ENCODE measurements at places on chromosomes 6 and 20.

DNA sequence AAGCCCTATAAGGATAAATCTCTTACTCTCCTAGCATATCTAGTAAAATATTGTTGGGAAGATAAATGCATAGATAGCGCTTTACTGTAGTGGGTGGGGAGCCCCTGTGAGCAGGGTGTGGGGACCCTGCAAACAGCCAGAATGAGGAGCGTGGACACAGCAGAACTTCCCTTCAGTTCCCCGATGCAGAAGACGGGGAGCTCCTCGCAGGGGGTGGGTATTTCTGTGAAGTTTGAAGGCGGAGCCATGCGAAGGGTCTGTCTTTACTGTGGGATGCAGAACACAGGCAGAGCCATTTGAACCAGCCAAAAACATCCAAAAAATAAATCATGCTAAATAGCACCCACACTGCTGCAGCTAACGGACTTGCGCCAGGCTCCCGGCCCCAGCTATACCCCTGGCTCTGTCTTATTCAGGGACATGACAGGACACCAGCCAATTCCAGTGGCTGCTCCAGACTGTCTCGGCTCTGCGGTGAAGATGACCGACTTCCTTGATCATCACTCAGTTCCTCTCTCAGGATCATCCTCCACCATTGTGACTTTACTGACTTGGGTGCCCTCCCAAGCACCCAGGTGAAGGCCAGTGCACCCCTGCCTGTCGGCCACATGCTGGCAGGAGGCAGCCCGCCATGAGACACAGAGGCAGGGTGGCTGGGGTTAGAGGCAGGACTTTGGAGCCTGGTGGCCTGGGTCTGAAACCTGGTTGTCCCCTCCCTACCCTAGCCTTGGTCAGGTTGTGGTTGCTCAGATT, 134.5 kb downstream of the SMOC2 start:
- DNase-seq: no peak

DNA sequence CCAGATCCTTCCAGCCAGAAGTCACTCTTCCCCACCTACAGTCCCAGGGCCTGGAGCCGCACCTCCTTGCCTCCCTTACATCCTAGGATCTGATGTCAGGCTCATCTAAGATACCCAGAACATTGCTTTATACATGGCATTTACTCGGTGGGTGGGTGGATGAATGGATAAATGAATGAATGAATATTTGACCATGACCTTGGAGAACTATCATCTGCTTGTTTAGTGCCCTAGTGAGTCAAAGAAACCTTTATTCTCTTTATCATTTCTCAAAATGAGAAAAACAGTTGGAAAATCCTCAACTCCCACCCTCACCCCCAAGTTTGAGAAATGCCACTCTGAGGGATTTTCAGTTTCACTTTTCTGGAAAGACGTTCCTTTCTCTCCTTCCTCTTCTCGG, 56.0 kb downstream of the DAAM2 start:
- no peak for DNase-seq

GRCh38 chr6:53446151-53446550, 97.4 kb upstream of the ELOVL5 start:
- DNase-seq: no peak

DNA sequence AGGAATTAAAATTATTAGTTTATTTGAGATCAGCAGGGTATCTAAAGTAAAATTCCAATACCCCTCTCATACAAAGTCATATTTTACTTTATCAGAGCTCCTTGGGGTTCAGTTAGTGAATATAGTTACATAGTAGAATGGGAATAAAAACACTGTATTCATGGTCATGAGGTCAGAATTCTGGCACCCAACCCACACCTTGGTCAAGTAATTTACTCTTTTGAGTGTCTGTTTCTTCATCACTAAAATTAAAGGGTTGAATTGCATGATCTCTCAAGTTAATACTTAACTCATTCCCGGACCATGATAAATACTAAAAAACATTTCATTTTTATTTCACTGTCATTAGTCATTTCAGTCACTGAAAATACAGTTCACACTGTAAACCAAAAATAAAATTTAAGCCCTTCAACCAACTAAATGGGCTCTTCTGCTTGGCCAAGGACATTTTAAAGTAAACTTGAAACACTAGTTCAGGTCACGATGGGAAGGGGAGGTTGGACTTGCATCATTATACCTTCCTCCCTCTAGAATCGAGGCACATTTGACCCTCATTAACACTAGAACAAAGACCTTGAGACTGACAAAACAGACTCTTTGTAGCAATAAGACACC, 21.1 kb upstream of the HLA-DRB1 start:
- DNase-seq: no peak

GRCh38 chr6:105015482-105015881, 58.6 kb downstream of the LIN28B start:
- no peak for DNase-seq

DNA sequence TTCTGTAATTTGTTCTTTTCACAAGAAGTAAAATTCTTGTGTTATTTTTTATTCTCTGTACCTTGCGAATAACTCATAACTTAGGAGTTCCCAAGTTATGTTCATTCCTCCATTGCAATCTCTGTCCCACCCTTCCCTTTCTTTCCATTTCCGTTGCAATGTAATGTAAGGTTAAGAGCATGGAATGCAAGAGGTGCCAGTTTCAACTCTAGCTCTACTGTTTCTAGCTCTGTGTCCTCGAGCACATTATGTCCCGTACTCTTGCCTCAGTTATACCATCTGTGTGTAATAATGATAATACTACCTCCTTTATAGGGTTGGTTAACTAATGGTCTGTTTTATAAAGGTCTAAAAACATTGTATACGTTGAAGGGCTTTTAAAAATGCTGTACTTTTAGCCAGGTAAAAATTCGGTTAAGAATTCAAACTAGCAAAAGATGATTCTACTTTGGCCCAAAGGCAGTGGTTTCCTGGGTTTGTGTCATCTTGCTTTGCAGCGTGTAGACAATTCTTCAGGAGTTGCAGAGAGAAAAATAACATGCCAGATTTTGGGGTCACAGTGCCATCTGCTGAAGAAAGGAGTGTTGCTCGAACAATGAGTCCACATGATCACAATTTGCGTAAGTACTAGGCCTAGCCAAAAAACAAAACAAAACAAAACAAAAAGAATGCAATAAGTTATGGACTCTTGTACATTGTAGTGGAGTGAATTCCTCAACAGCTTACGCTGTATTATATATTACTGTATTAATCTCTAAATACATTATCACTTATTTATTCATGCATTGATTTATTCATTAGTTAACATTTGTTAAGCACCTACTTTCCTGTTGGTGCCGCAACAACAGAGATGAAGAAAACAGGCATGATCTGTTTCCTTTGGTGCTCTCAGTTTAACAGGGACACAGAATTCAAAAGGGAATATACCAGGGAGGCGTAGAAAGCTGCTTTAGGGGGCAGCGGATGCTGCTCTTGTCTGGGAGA, 10.0 kb upstream of the PFDN4 start:
- no peak for DNase-seq

DNA sequence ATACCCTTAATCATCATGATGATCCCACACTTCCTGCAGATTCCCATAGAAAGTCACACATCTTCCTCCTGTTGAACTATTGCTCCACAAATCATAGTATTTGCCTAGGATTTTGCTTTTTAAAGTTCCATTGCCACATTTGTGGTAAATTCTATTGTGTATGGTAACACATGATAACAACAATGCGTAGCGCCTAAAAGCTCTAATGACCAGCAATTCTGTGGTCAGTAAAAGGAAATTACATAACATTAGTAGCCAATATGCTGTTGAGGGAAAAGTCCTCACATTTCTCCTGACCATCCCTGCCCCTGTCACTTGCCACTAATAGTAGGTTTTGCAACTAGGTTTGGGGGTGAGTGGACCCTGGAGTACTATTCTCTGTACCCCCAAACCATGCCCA, 31.8 kb upstream of the PDE7B start:
- DNase-seq: no peak

DNA sequence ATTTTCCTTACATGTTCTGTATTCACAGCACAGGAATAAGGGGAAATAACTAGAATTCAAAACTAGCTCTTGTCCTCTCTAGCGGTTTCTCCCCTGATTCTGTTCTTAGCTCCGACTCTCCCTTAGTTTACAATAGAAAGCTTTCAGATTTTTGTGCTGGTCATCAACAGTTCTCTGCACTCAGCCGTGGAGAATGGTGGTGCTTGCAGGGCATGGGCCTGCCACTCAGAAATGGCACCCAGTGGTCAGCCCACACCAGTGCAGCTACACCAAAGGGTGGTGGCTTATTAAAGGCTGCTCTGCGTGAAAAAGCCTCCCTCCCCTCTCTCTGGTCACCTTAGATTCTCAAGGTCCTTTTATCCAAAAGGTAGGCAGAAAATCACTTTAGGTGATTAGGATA, 123.5 kb downstream of the SASH1 start:
- no peak for DNase-seq

DNA sequence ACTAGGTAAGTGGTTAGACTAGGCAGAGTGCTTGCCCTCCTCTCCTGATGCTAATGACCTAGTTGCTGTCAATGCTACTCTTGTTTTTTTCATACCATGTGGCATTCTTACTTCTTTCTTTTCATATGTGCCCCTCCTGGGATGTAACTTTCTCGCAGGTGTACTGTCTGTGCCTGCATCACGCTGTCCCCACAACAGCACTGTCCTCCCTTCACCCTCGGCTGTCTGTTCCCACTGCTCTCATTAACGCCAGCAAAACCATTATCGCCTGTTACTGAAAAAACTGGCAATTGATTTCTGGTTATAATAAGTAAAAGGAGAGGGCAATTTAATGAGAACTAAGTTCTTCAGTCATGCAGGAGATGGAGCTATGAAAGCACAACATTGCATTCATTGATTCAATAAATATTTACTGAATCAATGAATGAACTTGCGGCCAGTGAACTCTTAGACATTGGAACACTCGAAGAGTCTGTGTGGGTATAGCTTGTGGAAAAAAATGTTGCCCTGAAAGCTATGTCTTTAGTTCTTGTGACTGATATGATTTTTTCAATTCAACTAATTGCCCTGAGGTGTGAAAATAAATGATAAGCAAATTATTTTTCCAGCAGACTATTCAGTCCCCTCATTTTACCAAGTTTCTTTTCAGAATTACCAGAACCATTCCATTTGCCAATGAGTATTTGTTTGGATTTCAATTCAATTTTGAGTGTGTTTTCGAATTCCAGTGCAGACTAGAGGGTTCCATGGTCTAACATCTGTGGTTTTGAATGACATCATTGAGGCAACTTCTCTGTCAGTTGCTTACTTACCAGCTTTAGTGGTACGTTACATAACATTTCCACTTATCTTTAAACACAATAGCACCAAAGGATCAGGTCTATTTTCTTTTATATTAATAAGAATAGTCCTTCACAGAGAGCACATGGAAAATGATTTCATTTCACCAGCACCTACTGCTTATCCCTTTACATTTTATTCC, 2.1 kb downstream of the SLC17A4 start:
- no peak for DNase-seq

- DNase-seq: no peak
Observed at GRCh38 chr6:142891454-142891853, 53.5 kb downstream of the HIVEP2 start.

- DNase-seq: no peak
Observed at GRCh38 chr6:155510879-155511278, 55.2 kb upstream of the NOX3 start.

- no peak for DNase-seq
Observed at GRCh38 chr6:40146902-40147301, 212.6 kb upstream of the MOCS1 start.

- DNase-seq: no peak
Observed at GRCh38 chr6:6503191-6503590, 85.3 kb upstream of the LY86 start.

GRCh38 chr20:1819311-1820137, 75.7 kb upstream of the SIRPA start:
- no peak for DNase-seq

DNA sequence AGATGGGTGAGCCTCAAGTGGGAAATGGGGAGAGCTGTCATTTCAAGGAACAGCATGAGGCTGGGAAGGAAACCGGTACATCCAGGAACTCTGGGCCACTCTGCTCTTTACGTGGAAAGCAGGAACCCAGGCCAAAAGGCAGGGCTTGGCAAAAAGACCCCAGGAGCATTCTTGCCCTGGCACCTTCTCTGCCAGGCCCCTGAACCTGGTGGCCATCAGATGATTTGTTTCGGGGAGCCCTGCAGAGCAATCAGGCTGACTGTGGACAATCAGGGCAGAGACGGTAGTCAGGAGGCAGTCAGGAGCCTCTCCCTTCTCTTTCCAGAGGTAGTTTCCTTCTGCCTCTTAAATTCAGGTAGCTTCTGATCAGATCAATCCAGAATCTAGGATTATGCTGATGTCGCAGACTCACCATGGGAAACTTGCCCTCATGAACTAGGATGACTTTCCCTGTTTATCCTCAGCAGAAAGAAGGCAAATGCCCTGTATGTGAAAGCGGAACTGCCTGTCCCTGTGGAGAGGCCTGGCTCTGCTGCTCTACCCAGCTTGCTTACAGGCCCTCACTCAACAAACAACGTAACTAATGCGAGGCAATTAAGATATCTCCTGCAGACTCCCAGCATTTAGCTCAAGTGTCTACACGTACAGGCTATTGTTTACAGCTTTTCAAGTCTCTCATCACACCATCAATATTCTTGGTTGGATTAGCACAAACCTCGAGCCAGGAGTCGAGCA, 36.6 kb downstream of the EZR start:
- DNase-seq: no peak

GRCh38 chr20:3077618-3078134, 6.3 kb downstream of the OXT start:
- no peak for DNase-seq

DNA sequence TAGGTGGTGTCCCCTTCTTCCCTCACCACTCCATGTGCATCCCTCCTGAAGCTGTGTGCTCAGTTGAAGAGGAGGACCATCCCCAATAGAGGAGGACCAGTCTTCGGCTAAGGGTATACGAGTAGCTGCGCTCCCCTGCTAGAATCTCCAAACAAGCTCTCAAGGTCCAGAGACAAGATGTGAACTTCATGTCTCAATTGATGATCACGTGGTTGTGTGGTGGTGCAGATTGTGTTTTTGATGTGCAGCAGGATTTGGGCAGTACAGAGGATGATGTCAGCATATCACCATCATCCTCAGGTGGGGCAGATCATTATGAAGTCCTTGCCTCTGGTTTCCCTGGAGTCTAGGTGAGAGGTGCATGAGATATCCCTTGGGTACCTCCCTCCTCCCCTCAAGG, 20.0 kb upstream of the DDR1 start:
- DNase-seq: no peak

GRCh38 chr20:61977419-61977786, 88.3 kb downstream of the TAF4 start:
- DNase-seq: no peak

GRCh38 chr6:63493557-63493956, 78.7 kb upstream of the LOC128125822 start:
- no peak for DNase-seq

DNA sequence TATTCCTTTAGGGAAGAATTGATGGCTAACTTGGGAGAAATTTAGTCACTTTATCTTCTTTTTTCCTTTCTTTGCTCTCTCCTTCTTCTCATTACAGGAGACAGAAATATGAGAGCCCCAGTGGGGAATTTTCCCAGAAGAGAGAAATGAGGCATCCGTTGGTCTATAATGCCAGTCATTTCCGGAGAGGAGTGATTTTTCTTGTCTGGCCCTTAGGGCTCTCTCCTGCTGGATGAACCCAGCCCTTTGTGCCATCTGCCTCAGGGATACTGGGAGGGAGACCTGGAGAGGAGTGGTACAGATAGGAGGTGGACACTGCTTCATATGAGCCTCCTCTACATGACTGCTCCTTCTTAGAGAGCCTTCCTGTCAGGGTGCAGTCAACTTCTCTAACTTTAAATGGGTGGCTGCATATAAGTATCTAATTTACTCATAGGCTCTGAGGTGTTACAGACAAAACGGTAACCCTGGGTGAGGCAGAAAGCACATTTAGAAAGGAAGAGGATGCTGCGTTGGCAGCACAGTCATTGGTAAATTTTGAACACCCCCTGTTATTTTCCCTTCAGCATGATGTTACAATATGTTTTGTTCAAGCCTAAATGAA, 21.9 kb downstream of the RIMS1 start:
- DNase-seq: no peak
